ENCODE measurements at places on chromosomes 11 and 22.

- no peak for DNase-seq
Measured at GRCh38 chr11:123525097-123525496, 95.0 kb downstream of the GRAMD1B start.

GRCh38 chr11:61968758-61969390 is 1.4 kb upstream of the FTH1 start:
- no peak for DNase-seq

DNA sequence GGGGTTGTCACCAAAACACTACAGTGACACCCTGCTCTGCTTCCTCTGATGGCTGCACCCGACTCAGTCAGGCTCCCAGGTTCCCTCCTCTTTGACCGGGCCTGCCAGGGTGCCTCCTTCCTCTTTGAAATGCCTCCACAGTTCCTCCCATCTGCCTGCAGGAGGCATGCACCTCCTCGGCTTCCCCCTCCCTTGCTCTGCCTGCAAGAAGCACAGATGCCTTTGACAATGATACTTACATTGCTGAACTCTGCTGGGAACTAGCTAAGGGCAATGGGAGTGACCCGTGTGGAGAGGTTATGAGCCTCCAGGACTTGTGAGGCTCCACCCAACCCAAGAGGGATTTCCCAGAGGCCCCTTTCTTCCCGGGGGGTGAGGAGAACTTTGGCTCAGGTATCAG is 674.1 kb downstream of the OPCML start:
- no peak for DNase-seq

GRCh38 chr11:4539603-4540219 is 5.3 kb upstream of the OR52M1 start:
- DNase-seq: no peak
